NCI-H748 treated with DMSO at 0.1 percent for 48 hours (cell line): ENCODE measurements at places on chromosomes 2 and 18.

- DNase-seq, result no peak
These were observed 156.2 kb upstream of the CELF4 start for GRCh38 chr18:37721544-37722522.

- DNase-seq, result no peak
These were observed 22.4 kb downstream of the FN1 start for GRCh38 chr2:215413484-215413777.

GRCh38 chr2:176001281-176001915 is 669 bp downstream of the LNPK start:
- peak; percentile 74 for DNase-seq

DNA sequence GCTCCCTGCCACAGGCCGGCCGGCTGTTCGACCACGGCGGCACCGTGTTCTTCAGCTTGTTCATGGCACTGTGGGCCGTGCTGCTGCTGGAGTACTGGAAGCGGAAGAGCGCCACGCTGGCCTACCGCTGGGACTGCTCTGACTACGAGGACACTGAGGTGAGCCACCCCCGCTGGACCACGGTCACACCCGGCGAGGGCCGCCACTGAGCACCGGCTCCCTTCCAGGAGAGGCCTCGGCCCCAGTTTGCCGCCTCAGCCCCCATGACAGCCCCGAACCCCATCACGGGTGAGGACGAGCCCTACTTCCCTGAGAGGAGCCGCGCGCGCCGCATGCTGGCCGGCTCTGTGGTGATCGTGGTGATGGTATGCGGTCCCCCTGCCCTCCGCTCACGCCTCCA is 20.8 kb downstream of the ANO7 start:
- DNase-seq, result no peak

DNA sequence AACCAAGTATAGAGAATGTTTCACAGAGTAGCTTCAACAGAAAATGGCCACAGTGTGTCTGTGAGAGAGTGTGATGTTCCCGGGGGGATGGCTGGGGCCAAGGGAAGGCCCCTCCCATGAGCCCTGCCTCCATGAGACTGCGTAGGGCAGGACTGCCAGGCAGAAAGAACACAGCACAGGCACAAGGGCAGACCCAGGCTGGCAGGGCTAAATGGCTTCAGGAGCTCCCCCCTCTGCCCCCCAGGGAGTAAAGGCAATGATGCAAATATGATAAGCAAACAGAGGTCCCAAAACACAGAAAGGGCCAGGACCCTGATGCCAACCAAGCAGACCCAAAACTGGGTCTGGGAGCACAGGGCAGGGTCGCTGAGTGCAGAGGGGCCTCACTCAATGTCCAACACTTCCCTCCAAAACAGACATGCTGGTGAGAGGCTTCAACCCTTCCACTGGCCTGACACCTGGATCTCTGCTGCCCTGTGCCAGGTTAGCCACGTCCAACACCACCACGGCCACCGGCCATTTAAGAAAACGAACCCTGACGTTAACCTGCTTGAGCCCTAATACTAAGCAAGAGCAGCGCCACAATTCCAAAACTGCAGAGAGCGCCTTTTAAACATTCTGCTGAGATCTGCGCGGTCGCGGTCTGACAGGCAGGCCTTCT is 90.3 kb downstream of the HDAC4 start:
- no peak for DNase-seq

- no peak for DNase-seq
These were observed 11.1 kb downstream of the DHRS9 start for GRCh38 chr2:169080250-169081069.

DNA sequence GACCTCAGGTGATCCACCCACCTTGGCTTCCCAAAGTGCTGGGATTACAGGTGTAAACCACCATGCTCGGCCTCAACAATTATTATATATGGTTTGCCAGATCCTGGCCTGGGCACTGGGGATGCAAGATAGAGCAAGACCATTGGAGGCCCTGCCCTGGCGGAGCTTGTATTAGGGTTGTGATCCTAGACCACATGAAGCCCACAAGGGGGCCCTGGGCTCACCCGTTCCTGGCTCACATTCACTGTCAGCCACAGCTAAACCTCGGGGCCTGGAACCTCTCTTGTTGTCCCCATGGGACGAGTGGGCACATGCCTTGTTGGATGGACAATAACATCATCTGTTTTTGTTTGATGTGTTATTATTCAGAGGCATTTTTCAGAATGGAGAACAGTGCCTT is 14.9 kb downstream of the HPCAL1 start:
- no peak for DNase-seq

GRCh38 chr2:25491966-25492532 is 150.3 kb upstream of the DNMT3A start:
- no peak for DNase-seq

- no peak for DNase-seq
These were observed 139.4 kb downstream of the NBAS start for GRCh38 chr2:15421753-15422152.

- DNase-seq, result no peak
These were observed 11.7 kb upstream of the CYP26B1 start for GRCh38 chr2:72159211-72159993.

- DNase-seq, result no peak
These were observed 665.4 kb downstream of the BCL11A start for GRCh38 chr2:59888015-59888414.

- DNase-seq, result no peak
These were observed 104.7 kb upstream of the NOSTRIN start for GRCh38 chr2:168697668-168698121.

GRCh38 chr2:9596621-9597311 is 34.0 kb downstream of the YWHAQ start:
- no peak for DNase-seq

GRCh38 chr2:237626813-237627440 is 460 bp upstream of the LRRFIP1 start:
- DNase-seq, result no peak

- DNase-seq, result no peak
These were observed 1359.7 kb upstream of the NRXN1 start for GRCh38 chr2:52391621-52392020.

GRCh38 chr2:219552382-219553167 is 8.7 kb downstream of the TMEM198 start:
- peak; percentile 86 for DNase-seq

DNA sequence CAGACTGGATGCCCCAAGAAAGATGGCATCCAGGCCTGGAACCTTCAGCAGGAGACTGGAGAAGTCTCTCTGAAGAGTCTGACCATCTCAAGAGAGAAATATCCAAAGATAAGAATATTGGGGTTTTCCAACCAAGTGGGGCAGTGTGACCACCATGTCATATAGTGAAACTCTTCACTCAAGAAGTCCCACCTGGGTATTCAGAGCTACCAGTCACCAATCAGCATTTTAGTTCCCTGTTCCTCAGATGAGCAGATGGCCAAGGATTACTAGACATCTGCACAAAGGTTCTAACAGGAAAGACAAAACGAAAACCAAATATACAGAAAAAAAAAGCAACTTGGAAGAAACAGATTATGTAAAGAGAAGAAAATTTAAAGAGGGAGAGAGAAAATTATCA is 38.5 kb upstream of the CXCR4 start:
- no peak for DNase-seq

GRCh38 chr2:59677158-59677557 is 876.3 kb downstream of the BCL11A start:
- DNase-seq, result no peak

DNA sequence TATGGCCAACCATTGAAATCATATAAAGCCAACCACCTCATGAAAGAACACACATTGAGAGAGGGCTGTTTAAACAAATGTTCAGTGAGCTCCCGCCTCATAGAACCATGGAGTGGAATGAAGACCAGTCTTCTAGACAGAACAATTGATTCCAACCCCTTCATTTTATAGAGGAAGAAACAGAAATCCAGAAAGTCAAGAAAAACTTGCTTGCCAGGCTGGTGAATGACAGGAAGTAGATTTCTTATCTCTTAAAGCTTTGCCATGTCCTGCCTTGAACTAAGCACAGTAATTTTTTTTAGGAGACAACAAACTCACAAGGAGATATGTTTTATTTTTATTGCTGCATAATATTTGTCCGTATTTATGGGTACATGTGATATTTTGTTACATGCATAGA is 16.5 kb upstream of the NRP2 start:
- DNase-seq, result no peak

GRCh38 chr2:67613227-67613626 is 216.1 kb downstream of the ETAA1 start:
- DNase-seq, result no peak

DNA sequence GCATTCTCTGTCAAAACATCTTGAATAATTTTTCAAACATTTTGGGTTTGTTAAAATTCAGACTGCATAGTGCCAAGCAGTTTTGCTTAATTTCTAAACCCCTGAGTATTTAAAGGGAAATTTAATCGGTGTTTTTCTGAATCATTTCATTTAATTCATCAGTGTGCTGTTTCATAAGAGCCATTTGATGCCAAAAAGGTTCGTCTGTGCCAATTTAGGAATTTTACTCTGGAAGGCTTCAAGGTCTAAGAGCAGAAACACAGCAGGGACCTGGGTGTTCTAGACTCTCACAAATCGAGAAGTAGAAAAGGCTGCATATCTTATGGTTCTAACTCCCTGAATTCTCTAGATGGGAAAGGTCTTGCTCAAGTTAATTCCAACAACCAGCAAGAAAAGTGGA is 311.9 kb upstream of the NT5C1B start:
- DNase-seq, result no peak

- no peak for DNase-seq
These were observed 93.8 kb upstream of the SKOR2 start for GRCh38 chr18:47345291-47345690.

- no peak for DNase-seq
These were observed 96.9 kb upstream of the ZNF236 start for GRCh38 chr18:76725445-76725844.

GRCh38 chr2:41187376-41188122 is 735.7 kb upstream of the SLC8A1 start:
- DNase-seq, result no peak

DNA sequence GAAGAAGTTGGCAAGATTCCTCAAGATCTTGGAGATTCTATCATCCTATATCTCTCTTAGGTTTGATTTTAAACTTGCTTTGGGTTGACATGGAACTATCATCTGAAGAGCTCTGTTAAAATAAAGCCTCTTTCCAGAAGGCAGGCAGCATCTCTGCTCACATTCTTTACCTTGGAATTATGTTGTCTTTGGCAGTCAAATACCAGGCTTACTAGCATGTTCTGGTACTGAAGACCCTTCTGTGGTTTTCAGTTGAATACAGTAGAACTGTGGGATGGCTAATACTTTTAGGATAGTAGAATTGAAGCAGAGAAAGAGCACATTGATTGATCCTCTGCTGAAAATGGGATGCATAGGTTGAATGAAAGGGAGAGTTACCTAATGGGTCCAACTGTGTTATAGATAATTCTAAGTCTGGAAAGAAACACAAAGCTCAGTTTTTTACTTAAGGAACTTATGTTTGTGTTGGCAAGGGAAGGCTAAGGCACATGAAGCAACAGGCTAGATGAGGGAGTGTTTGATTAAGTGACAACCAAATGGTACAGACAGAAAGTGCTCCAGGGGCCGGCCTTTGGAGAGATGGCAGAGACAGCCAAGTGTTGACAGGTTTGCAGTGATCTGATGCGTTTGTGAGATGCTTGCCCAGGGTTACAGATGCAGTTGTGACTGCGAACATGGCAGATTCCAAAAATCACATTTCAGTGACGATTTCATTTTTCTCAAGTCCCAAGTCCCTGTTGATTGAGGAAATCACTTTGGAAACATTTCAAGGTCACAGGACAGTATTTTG is 397.9 kb downstream of the MEIS1 start:
- DNase-seq, result no peak

GRCh38 chr18:48894799-48895346 is 55.9 kb downstream of the SMAD7 start:
- DNase-seq, result no peak

DNA sequence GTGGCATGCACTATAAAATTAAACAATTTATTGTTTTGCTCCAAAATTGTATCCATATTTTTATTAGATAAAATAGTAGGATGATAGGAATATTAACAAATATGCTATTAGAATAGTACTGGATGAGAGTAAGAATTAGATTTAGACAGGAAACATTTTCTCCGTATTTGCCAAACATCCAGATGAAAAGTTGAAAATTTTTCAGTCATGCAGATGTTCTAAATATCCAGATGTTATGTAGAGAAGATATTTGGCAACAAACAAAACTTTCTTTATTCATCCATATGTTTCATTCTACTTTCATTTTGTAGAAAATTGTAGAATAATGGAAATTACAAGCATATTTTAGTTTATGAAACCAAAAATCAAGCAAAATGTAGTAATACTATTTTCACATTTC is 45.2 kb upstream of the NEUROD1 start:
- DNase-seq, result no peak
